Brain (organoid and tissue), 16 donors: ENCODE measurements at places on chromosomes 12 and 14. TPM values are rescaled to one million over a fixed set of nuclear protein-coding genes. Genes with fewer than 3 reads are reported as not detected.
A peak's percentile ranks its signal among the peaks of the same experiment; 100 is the strongest.

GRCh38 chr12:42638011-42638410 lies 48.5 kb upstream of the PRICKLE1 start:
- DNase-seq, result no peak

DNA sequence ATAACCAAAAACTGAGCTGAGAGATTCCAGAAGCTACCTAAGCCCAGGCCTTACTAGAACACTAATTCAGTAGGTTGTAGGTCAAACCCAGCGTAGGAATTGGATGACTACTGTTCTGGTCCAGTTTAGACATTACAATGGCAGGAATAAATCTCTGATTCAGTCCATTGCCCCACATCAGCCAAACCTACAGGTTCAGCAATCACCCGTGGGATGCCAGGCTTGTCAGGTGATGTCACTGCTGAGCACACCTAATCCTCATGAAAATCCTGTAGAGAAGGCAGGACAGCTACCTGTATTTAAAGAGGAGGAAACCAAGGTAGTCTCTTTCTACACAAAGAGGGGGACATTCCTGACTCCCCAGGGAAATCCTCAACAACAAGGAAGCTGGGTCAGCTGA lies 63.7 kb downstream of the RFX4 start:
- no peak for DNase-seq

DNA sequence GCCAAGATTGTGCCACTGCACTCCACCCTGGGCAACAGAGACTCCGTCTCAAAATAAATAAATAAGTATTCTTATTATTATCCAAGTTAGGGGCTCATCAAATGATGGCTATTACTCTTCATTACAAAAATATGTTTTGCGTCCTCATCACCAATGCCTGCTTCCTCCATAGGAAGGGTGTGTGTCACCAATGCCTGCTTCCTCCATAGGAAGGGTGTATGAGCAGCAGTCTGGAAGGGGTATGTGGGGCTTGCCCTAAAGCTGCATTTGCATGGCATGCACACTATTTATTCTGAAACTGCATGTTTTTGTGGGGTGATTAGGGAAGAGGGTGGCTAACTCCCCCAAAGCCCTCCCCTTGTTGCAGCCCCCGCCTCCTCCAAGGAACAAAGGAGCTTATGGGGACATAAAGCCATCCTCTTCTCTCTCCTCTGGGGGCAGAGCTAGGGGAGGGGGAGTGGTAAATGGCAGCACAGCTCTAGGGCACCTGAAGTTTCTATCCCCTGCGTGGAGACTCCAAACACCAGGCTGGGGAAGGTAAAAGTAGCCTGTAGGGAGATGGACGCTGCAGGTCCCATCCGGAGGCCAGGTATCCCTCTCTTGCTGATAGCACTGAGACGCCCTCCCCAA lies 1.3 kb downstream of the CAMKK2 start:
- DNase-seq, result peak; percentile 54

GRCh38 chr14:30185832-30186231 lies 258.2 kb upstream of the PRKD1 start:
- DNase-seq, result no peak

GRCh38 chr14:24195186-24196070 lies at the start of gene TM9SF1:
TSS of gene TM9SF1 (minus strand) at chr14:24195441. CDS start at chr14:24195019, 422 bp downstream.
- DNase-seq, result peak; percentile 92

- peak; percentile 78 for DNase-seq
These were observed 703 bp downstream of the ASCL4 start for GRCh38 chr12:107775093-107775721.

- no peak for DNase-seq
These were observed 132.1 kb downstream of the ANKS1B start for GRCh38 chr12:99852666-99853065.

- peak; percentile 28 for DNase-seq
These were observed 314.3 kb upstream of the OR4E1 start for GRCh38 chr14:21987937-21988336.

Gene CAPRIN2
- 4.2 TPM for polyA plus RNA-seq

Gene PCED1B
- polyA plus RNA-seq, result 0.39 TPM

Gene RPS6KL1
- 35.8 TPM for polyA plus RNA-seq
